Inflammatory macrophage (primary cell): ENCODE measurements at places on chromosomes 5 and 9.

- no peak for DNase-seq
Observed at GRCh38 chr5:53151713-53152458, 42.3 kb upstream of the MOCS2 start.

DNA sequence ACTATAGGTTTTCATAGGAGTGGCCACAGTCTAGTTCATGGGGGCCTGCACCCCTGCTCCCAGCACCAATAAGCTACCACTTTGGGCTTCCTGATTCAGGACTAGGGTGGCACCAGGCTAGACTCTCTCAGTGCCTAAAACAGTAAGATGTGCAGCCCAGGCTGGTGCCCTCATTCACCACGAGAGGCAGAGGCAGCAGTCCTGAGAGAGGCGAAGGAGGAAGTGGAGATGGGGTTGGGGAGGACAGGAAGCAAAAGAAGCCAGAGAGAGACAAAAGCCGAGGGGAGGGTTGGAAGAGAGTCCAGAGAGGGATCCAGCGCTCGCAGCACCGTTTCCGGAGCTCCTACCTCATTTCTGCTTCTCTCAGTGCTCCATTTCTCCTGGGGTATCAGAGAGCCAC, 180.9 kb downstream of the MED10 start:
- no peak for DNase-seq

GRCh38 chr5:140168371-140168770, 6.6 kb upstream of the CYSTM1 start:
- DNase-seq = no peak

GRCh38 chr9:112378328-112379176, 1.4 kb upstream of the HSDL2 start:
- no peak for DNase-seq

DNA sequence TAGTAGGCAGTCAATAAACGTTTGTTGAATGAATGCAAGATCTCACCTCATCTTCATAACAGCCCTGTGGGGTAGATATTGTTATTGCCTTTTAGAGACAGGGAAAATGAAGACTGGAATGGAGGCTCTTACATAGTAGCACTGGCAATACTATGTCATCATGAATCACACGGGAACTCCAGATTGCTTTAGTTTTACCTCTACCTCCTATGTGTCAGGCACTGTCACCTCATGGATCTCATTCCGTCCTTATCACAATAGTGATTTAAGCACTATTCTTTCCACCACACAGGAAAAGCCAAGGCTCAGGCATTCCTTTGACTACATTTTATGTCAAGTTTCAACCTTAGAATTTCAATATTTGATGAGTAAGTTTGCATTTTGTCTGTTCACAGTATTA, 2.9 kb upstream of the EPB41L4B start:
- no peak for DNase-seq

GRCh38 chr5:135138116-135138850, 104.3 kb upstream of the PITX1 start:
- DNase-seq = no peak

GRCh38 chr5:172303572-172304335, 20.2 kb upstream of the UBTD2 start:
- DNase-seq = peak; percentile 9

DNA sequence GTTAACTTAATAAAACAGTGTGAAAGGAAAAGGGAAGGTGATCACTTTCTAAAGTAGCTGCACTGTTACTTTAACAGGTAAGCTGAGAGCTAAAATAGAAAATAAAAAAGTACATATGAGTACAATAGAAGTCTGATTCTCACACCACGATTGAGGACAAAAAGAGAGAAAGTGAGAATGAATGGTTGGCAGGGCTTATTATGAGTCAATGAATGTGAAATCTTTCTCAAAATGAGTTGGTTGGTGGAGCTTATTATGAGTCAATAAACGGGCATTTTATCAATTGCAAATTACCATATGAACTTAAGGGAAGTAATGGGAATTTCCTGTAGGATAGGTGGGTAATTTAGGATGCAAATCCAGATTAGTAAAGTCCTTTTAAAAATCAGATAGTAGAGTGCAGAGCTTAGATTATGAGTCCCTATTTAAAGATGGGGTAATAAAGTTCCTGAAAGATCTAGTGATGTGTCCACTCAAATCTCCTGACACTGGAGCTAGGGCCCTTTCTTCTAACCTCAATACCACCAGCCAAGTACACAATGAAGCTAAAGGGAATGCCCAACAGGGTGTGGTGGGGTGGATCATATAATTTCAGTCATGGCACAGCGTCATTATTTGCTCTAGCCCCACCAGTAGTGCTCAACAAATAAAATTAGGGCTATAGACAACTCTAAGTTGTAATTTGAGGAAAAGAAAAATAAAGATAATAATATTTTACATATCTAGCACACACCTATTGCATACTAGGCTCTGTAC, 21.1 kb upstream of the TLR4 start:
- DNase-seq = no peak
